Stimulated activated CD4-positive, alpha-beta T cell treated with anti-CD3 and anti-CD28 coated beads, TNF-alpha, amount 100 ng/mL, for 48 hours (primary cell): ENCODE measurements at places on chromosomes 6 and 20.

DNA sequence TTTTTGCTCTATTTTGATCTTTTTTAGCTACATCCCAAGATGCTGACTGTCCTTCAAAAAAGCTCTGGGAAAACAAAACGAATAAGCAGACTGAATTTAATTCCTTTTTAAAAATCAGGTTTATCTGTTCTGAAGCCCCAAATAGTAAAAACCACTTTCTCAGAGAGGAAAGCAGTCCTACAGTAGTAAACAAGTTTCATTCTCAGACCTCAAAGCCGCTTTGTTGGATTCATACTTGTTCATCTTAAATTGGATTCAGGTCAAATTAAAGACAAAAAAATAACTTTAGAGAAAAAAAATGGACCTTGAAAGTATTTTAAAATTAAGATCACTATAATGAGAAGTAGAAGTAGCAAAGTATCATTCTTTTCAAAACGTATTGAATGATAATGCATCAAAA, 96.1 kb upstream of the THEMIS start:
- no peak for DNase-seq

GRCh38 chr6:128029826-128030225, 129.0 kb upstream of the THEMIS start:
- no peak for DNase-seq

- no peak for DNase-seq
These were observed 151.7 kb downstream of the ARHGAP18 start for GRCh38 chr6:129558248-129558647.

DNA sequence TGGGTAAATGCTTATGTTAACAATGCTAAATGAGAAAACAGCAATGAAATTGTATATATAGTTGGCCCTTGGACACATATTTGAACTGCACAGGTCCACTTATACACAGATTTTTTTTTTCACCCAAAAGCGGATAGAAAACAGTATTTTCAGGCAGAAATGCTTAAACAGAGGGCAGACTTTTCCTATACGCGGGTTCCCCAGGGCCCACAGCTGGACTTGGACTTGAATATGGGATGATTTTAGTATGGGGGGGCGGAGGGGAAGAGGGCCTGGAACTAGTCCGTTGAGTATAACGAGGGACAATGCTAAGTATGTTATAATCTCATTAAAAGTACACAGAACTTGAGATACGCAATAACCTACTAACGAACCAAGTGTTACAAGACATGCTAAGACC, 1.1 kb upstream of the PRSS35 start:
- no peak for DNase-seq

DNA sequence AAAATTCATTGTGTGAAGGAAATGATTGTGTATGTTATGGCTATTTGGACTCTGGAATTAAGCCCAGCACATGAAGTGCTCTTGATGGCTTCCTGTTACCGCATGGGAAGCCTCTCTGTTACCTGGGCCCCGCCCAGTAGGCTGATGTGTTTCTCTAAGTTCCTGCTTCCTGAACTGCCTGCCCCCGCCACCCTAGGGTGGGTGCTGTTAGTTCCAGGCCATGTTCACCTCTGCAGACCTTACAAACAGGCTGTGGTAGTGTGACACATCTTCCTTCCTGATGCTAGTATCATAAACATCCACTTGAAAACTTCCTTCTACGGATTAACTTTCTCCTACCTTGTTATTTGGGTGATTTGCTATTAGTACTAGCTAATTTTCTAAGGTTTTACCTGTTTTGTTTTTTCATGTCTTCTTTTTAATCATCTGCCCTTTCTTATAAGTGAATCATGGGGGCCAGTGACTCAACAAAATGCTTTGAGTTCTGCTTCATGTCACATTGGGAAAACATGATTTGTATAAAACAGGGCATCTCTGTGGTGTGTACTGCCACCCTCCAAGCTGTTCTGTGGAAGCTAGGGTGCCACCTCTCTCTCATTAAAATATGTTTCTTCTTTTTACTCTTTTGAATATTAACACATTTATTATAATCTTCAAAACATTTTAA, 40.6 kb downstream of the SH3BGRL2 start:
- no peak for DNase-seq

GRCh38 chr6:157764178-157765068, 58.6 kb upstream of the SNX9 start:
- DNase-seq = peak; percentile 70

GRCh38 chr6:9250852-9251251, 815.5 kb upstream of the SLC35B3 start:
- DNase-seq = no peak

GRCh38 chr6:1644516-1645060, 34.9 kb downstream of the FOXC1 start:
- no peak for DNase-seq

DNA sequence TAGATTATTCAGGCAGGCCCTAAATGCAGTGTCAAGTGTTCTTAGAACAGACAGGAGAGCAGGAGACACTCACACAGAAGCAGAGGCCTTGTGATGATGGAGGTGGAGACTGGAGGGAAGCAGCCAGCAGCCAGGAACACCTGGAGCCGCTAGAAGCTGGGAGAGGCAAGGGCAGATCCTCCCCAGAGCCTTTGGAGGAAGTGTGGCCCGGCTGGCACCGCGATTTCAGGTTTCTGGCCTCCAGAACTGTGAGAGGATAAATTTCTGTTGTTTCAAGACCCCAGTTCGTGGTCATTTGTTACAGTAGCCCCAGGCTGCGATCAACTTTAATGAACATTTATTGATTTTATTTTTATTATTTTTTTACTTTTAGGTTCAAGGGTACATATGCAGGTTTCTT, 203.0 kb downstream of the QKI start:
- no peak for DNase-seq
